Cortex of kidney (tissue), 1 donor: ENCODE measurements at places on chromosomes 6 and 20.

DNA sequence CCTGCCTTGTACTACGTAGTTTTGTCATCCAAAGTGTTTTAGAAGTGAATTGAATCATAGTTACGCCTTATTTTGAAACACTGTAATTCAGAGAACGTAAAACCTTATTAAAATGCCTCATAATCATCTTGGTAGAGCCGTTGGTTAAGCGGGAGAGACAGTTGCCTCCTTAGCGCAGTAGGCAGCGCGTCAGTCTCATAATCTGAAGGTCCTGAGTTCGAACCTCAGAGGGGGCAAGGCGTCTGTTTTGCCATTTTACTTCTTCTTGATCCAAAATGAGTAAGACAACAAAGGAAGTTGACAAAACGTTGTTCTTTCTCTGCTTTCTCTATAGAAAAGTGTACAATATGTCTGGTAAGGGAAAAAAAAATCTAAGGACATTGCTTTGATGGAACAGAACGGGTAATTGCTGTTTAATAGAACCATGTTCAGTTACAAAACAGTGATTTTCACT is 20.7 kb upstream of the TRIM27 start:
- DNase-seq: no peak

DNA sequence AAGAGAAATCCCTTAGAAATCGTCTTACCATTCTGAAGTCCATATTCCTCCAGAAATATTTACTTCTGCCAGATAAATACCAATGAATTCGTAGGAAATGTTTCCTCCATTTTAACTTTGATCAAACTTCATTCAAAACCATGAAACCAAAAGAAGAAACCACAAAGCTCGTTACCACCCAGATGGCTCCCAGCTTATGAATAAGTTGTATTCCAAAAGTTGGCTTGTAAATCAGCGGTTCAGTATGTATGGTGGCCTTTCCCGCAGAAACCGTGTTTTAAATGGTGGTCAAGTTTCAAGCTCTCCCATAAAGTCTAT is 73.6 kb upstream of the RIPOR2 start:
- DNase-seq: no peak

DNA sequence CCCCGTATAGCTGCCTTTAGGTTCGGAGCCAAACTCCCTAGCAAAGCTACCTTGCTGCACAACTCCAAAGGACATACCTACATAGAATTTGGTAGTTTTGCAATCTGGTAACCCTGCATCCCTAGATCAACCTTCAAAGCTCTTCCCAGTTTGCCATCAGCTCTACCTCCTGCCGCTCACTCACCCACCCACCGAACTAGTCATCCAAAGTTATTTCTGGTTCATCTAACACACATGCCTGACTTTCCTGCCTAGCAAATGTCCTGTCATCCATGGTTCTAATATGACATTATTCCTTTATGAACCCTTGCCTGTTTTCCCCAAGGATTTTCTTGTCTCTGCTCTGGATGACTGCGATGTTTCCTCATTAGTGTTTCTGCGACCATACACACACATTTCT is 21.6 kb downstream of the SPAG4 start:
- no peak for DNase-seq

DNA sequence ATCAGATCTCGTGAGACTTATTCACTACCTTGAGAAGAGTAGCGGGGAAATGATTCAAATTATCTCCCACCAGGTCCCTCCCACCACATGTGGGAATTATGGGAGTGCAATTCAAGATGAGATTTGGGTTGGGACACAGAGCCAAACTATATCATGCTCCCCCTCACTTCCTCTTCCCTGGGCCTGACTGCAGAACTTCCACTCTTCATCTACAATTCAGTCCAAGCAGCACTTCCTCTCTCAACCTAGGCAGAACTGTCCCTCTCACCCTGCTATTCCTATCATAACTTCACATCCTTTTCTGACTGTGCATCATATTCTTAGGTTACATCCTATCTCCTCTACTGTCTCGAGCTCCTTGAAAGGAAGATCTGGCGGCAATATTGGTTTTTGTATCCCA is 184.0 kb upstream of the HDDC2 start:
- DNase-seq: no peak

- no peak for DNase-seq
Observed at GRCh38 chr20:51419646-51420045, 122.9 kb downstream of the NFATC2 start.

DNA sequence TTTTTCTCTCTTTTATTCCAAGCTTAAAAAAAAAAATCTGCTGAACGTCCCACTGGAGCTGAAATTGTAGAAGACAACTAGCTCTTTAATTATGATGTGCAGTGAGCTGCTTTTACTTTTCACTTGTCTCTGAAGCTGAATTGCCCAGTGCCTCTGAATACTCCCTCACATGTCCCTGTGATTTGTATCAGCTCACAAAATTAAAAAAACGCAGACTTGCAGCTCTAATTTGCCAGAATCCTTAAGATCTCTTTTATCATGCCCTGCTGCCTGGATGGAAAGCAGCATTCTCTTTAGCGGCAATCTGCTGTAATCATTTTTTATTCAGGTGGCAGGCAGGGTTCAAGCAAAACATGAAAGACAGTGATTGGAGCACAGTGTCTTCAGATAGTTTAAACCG is 443.8 kb upstream of the SPTLC3 start:
- DNase-seq: no peak

DNA sequence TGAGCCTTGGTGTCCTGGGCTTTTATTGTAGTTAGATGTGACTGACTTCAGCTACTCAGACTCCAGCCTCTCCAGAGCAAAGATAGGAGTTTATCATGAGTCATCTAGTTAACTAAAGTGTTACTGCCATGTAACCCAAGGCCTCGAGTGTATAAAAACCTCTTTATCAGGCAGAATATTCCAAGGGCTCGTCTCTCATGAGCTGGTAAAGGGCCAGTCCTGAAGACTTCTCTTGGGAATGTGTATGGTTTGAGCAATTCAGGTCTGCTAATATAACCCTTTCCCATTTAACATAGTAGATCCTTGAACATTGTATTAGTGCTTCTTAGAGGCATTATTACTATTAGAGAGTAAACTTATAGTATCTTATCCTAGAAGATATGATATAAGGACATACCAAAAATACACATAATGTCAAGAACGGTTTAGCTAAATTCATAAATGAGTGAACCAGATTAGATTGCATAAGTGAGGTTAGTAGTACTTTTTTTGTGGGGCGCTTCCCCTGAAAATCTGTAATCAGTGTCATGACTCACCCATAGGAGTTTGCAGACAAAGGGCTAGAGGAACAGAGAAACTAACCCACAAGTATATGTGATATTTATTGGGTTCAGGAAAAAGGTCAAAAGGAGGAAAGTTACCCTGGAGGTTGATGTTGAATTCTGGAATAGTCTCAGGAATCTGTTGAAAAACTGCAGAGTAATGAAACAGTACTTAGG is 16.0 kb downstream of the DSE start:
- DNase-seq: no peak

DNA sequence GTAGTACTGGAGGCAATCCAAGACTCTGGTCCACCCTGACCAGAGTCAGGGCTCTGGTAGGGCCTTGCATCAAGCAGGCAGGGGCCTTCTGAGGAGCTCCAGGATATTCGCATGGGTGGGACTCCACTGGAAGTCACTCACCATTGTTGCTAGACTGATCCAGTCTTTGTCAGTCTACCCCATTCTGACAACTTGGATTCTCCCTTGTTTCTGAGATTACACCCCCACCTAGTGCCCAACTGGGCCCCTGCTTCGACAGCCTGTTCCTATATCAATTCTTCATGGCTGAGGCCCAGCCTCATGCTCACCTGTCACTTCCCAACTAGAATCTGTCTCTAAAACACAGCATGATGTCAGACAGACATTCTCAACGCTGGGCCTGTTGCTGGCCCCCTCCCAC is 5.2 kb downstream of the SLC35D3 start:
- DNase-seq: no peak

GRCh38 chr20:48416002-48416401 is 411.8 kb downstream of the PREX1 start:
- no peak for DNase-seq

DNA sequence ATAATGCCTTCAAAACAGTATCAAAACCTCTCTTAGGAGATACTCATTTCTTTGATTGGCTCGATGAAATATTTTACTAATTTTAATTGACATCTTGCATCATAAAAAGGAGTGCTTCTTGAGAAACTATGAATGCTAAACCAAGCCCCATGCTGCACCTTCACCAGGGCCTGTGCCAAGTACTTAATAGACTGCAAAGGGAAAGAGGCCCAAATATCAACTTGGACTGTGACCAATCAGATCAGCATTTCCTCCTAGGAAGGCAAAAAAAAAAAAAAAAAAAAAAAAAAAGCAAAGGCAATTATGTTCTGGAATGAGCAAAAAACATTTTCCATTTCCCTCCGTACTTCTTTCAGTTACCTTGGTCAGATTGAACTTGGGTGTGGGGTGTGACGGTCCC is 253.0 kb upstream of the SOX4 start:
- DNase-seq: no peak

DNA sequence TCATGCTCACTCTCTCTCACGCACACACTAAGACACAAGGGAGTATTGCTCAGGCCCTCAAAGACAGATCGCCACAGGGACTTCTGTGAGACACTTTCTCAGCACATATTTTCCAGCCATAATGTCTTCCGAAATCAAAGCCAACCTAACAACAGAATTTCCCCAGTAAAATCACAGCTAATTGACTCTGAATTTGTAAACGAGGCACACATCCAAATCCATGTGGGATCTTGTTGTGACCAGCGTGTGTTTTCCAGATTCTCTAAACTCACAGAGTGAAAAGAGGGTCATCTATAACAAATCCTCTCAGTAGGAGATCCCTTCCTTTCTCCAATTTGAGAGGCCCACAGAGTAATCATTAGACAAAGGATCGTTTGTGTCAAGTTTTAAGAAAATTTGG is 280.4 kb downstream of the PACRG start:
- DNase-seq: no peak

- no peak for DNase-seq
Observed at GRCh38 chr6:27541212-27541932, 68.5 kb upstream of the ZNF184 start.

GRCh38 chr6:148704400-148705246 is 42.2 kb upstream of the UST start:
- no peak for DNase-seq

GRCh38 chr6:63864671-63865318 is 229.2 kb downstream of the PHF3 start:
- DNase-seq: no peak

DNA sequence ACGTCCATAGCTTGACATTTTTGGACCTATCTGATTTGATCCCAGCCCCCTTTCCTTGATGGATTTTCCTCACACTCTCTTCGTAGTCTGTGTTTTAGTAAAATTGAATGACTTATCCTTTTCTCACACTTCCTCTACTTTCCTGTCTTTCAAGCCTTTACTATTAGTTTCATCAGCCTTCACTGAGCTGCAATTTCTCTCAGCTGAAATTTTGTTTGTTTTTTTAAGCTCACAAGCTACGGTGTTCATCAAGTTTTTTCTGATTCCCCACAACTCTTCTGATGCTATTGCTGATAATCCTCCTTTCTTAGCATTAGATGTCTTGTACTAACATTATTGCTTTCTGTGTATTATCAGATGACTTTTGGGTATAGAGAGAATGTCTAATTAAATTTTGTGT is 263.7 kb downstream of the TBX18 start:
- DNase-seq: no peak

DNA sequence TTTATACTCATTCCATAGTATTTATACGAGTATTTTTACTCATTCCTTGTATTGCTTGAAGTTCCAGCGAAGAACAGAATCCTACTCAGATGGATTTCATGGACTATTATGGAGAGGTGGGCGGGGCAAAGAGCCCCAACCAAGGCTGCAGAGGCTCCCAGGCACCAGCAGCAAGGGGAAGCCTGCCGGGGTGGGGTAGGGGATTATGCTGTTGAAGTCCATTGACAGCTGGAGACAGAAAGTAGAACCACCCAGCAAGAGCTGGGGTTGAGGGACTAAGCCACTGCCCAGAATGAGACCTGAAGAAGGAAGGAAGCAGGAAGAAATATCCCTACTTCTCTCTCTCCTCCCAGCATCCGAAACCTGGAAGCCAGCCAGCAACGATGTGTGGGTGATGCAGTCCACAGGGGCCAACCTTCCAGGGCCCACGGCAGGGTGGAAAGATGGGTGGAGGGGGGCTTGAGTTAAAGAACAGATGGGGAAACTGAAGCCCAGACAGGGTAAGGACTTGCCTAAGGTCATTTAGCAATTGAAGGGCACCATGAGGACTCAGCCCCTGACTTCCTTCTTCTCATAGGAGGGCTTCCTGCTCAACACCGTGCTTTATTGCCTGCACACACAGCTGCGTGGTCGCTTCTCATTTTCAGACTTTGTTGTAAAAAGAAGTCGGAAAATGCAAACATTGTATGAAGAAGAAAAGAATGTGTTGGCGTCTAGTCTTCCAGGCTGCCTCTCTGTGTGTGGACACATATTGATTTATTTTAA is 18.3 kb upstream of the GTSF1L start:
- DNase-seq: no peak

DNA sequence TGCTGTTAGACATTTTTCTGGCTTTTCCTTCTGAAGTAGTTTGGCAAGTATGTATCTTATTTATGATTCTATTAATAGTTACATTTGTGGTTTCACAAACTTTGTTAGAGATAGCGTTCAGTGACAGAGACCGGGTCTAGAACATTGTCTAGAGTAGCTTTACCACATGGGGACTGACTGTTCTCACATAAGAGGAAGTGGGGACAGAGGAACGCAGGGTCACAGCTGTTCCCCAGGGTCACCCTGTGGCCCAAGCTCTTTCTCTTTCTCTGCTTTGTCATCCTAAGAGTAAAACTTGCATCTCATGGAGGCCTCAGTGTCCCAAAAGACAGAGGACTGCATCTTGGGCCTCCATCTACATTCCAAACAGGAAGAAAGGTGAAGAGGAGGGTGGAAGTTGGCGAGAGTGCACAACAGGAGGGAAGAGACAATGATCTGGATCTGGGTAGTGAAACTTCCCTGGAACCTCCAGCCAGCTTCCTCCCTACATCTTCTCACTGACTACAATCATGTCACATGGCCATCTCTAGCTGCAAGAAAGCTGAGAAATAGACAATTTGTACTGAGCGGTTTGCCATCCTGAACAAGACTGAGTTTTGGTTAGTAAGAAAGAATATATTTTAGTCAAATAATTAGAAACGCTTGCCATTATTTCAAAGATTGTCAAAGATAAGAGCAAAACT is 645.8 kb upstream of the ARID1B start:
- DNase-seq: no peak

DNA sequence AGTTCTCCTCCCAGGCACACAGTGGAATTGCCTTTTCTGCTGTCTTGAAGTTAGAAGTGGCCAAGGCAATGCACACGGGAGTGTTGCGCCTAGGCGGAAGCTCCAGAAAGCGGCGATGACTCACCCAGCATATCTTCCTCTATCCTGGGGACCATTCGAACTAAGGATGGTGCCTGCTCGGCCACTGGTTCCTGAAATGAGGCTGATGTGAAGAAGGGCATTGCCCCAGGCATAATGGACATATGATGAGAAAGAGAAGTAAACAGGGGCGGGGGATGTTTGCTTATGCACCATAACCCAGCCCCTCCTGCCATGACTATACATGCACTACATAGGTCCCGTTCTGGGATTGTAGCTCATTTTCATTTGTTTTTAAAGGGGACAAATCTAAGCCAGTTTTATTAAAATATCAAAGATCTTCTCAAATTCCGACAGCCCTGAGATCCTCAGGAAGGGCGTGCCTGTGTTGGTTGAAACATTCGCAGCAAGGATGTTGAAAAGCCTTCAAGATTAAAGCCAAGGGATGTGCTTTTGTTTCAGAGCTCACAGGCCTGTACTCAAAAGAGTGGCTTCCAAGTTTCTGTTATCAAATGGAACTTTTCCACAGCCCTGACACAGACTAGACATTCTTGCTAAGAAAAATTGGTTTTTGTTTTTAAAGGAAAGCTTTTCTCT is 218.5 kb downstream of the LY86 start:
- DNase-seq: no peak
